Fibroblast of skin of right biceps (primary cell): ENCODE measurements at places on chromosomes 5 and 9.

DNA sequence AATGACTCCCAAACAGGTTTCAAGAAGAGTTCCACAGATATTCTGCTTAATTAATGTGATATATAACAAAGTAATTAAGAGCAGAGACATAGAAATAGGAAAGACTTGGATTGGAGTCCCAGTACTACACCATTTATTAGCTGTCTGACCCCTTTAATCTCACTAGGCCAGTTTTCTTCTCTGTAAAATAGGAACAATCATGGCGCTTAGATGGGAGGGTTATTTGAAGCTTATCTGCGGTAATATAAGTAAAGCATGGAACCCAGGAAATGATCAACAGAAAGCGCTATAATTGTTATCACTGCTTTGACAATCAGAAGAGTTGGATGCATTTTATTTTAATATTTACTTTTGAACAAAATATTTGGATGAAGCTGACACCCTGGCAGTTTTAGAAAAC is 71.3 kb upstream of the IFNE start:
- DNase-seq, result no peak

DNA sequence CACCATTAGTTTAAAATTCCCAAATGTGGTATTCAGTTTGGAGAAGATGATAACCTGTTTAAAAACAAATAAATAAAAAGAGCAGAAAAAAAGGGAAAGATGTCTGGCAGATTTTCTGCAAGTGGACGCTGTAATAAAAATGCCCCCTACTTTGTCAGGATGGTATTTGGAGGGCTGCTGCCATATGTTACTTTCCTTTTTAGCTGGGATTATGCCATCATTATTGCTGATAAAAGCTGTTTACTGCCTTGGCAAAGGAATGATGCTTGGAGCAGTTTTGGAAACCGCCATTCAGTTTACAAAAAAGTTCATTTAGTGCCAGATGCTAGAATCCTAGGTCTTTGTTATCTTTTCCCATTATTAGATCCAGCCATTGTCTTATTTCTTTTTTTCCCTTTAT is 104.8 kb downstream of the PBX3 start:
- DNase-seq, result no peak

- no peak for DNase-seq
Measured at GRCh38 chr9:75429531-75430475, 341.5 kb downstream of the OSTF1 start.

GRCh38 chr5:176797456-176798050 is 12.8 kb upstream of the UNC5A start:
- DNase-seq, result no peak

DNA sequence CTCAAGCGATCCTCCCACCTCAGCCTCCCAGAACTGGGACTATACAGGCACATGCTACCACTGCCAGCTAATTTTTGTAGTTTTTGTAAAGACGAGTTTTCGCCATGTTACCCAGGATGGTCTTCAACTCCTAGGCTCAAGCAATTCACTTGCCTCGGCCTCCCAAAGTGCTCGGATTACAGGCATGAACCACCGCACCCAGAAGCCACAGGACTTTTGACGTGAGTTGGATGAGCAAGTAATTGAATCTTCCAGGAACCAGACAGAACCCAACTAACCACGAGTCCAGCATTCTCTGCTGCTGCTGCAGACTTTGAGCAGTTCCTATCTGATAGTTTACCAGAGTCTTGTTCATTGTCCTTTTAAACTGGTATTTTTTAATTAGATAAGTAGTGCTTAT is 9.6 kb upstream of the ATP6V0E1 start:
- peak; percentile 63 for DNase-seq

- DNase-seq, result no peak
Measured at GRCh38 chr5:115796656-115797055, 19.8 kb downstream of the CDO1 start.

GRCh38 chr5:7980881-7981280 is 111.9 kb downstream of the MTRR start:
- DNase-seq, result no peak

GRCh38 chr5:179762781-179763176 is 30.2 kb downstream of the MAML1 start:
- peak; percentile 48 for DNase-seq

- DNase-seq, result no peak
Measured at GRCh38 chr9:98168153-98168780, 24.2 kb downstream of the CORO2A start.

DNA sequence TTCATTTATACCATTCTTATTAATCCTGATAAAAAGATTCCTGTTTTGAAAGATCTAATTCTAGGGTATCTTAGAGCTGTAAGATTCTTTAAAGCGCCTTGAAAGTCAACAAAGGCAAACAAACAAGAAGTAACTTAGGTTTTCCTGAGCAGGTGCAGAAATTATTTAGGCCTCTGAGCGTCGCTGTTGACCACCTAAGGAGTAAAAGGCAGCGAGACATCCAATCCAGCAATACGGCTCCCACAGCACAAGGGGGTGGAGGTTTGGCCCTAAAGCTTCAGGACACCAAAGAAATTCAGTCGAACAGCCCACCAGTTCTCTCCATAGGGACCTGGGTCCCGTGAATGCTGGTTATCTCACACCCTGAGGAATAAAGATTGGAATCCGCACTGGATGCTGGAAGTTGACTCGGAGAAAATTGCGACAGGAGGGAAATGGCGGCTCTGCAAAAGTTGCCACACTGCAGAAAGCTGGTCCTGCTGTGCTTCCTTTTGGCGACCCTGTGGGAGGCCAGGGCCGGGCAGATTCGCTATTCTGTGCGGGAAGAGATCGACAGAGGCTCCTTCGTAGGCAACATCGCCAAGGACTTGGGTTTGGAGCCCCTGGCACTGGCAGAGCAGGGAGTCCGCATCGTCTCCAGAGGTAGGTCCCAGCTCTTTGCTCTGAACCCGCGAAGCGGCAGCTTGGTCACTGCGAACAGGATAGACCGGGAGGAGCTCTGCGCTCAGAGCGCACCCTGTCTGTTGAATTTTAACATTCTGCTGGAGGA is at the start of gene PCDHGA2:
PCDHGA2 (plus strand) TSS at position 223 of the 769 bp plus-strand sequence.
- DNase-seq, result peak; percentile 56

DNA sequence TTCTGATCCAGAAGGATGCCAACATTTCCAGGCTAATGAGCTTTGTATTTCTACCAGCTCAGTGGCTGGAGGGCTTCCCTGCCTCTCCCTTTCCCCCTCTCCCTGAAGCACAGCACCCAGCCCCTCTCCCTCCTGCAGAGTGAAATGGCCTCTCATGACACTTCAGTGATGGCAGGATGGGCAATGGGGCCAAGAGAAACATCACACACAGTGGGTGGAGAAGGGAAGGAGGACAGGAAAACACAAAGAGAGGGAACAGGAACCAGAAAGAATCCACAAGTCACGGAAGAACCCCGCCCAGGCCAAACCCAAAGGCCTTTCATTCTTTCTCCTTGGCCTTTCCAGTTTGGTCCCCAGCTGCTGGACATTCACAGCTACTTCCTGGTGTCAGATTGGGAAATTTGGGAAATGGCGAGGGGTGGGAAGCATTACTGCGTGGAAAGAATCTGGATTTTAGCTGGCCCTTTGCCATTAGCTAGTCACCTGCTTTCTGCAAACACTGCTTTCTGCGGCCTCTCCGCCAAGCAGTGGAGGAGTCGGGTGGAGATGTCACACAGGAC is 82.6 kb downstream of the GLDC start:
- DNase-seq, result no peak

- no peak for DNase-seq
Measured at GRCh38 chr5:57680686-57681085, 198.1 kb upstream of the ACTBL2 start.

- DNase-seq, result no peak
Measured at GRCh38 chr5:161299053-161299452, 247.5 kb downstream of the GABRB2 start.

GRCh38 chr5:53520813-53521212 is 39.6 kb upstream of the NDUFS4 start:
- DNase-seq, result no peak

DNA sequence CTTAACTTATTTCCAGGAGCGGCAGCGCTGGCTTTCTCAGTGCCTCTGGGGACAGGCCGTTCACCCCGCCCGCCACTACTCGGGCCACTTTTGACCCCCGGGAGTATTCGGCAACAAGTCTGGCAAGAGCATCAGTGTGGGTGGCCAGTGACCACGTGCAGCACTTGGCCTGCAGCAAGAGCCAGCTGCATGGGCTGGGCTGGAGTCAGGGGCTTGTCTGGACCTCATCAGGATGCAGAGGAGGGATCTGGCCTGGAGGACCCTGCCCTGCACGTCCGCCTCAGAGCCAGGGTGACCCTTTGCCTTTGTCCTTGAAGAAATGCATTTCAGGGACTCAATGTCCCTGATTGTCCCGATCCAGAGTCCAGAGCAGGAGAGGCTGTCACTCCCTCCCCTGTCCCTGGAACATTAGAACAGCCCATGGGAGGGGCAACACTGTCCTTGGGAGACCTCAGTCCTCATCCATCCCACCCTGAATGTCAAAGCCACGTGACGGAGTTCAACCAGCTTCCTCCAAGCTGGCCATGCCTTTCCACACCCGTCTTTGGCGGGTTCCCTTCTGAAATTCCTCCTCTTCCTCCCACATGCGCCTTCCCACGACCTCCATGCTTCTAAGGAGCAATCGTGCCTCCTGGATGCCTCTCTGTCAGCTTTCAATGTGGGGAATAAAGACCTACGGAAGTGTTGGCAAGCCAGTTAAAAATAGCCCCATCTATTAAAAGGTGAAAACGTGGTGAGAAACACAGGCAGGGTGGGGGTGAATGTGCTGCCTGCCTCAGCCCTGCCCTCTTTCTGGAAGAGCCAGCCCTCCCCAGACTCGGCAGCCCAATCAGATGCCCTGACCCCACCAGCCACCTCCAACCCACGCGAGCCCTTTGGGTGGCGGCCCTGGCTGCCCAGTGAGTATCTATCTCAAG is 99.0 kb downstream of the OLFM1 start:
- DNase-seq, result no peak

GRCh38 chr5:146340260-146341081 is 1.8 kb downstream of the POU4F3 start:
- DNase-seq, result peak; percentile 69

GRCh38 chr5:42912184-42912798 is 100.6 kb upstream of the SELENOP start:
- DNase-seq, result peak; percentile 53

GRCh38 chr5:62707131-62707530 is 128.5 kb downstream of the LRRC70 start:
- no peak for DNase-seq

- DNase-seq, result peak; percentile 79
Measured at GRCh38 chr9:87606841-87607521, 109.3 kb downstream of the DAPK1 start.
